ENCODE measurements at places on chromosomes 4 and X.

DNA sequence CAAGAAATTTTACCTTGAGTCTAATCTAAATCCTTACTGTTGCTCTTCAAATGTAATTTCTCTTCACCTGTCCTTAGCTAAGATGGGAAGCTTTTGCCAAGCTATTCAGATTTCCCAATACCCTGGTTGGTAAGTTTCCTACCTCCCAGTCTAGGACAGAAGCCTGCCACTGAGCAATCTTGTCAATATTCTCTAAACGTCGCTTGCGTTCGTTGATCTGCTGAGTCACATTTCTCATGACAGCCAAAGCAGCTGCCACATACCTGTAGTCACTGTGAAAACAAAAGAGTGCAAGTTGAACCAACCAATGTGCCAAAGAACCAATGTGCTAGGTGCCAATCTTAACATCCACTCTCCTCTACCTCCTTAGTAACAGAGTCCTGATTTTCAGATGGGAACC lies 111.1 kb downstream of the ARHGEF9 start:
- no peak for DNase-seq

- DNase-seq: no peak
These were observed 92.2 kb upstream of the ANXA3 start for GRCh38 chr4:78459327-78459726.

GRCh38 chr4:52014903-52015302 lies 5.3 kb downstream of the LRRC66 start:
- DNase-seq: no peak

GRCh38 chr4:141789716-141790115 lies 153.3 kb downstream of the IL15 start:
- DNase-seq: no peak

- DNase-seq: no peak
These were observed 27.1 kb downstream of the FHIP1A start for GRCh38 chr4:151436093-151436518.

DNA sequence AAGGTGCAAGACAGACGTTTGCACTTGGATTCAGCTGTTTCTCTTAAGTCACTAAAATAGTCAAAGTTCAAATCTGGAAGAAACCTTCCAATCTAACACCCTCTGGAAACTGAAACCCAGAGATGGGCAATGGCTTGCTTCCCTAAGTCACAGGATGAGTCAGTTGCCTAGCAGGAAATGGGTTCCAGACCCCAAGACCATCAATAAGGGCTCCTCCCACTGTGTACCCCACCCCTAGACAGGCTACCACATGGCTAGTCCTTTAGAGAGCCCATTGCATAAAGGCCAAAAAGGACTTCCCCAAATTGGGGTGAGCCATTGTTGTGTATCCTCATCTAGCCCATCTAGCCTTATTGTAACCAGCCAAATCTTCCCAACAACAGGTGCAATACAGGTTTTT lies 216.2 kb downstream of the HS6ST2 start:
- DNase-seq: no peak

- DNase-seq: no peak
These were observed 54.9 kb downstream of the MAP7D2 start for GRCh38 chrX:20061855-20062254.

GRCh38 chr4:138938366-138938690 lies 77.3 kb upstream of the NOCT start:
- peak; percentile 70 for DNase-seq

- no peak for DNase-seq
These were observed 19.3 kb downstream of the JAKMIP1 start for GRCh38 chr4:6180841-6181631.

GRCh38 chr4:70849291-70849690 lies 9.6 kb upstream of the GRSF1 start:
- DNase-seq: no peak

Measured in NCI-H1092 treated with DMSO at 0.1 percent for 48 hours (cell line).